ENCODE measurements at places on chromosomes 2 and 18.

- peak; percentile 22 for DNase-seq
These were observed 2113.3 kb upstream of the PIK3C3 start for GRCh38 chr18:39841482-39842365.

GRCh38 chr2:113041871-113042270 lies 10.8 kb downstream of the IL36B start:
- peak; percentile 3 for DNase-seq

- DNase-seq, result no peak
These were observed 6.1 kb upstream of the AMMECR1L start for GRCh38 chr2:127891811-127892210.

GRCh38 chr18:59468821-59469220 lies 109.8 kb upstream of the LMAN1 start:
- no peak for DNase-seq

DNA sequence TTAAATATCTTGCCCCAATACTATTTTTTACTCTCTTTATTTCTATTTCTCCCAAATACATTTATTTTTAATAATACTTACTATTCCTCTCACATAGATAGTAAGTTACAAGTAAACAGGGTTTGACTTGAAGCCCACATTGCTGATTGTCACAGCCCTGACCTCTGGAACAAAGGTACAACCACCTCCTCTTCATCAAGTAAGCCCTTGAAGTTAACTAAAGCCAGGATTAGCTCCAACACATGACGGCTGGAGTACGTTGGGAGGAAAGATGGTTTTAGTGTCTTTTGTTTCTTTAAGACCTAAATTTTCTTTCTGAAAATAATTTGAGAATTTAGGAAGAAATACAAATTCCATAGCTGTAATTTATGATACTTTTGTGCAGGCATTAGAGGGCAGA lies 949 bp downstream of the MYOM1 start:
- no peak for DNase-seq

GRCh38 chr2:48885841-48886240 lies 130.3 kb upstream of the LHCGR start:
- DNase-seq, result no peak

GRCh38 chr2:146123714-146124113 lies 1603.8 kb upstream of the ZEB2 start:
- DNase-seq, result no peak

- no peak for DNase-seq
These were observed 11.7 kb upstream of the CXCR4 start for GRCh38 chr2:136129601-136130000.

DNA sequence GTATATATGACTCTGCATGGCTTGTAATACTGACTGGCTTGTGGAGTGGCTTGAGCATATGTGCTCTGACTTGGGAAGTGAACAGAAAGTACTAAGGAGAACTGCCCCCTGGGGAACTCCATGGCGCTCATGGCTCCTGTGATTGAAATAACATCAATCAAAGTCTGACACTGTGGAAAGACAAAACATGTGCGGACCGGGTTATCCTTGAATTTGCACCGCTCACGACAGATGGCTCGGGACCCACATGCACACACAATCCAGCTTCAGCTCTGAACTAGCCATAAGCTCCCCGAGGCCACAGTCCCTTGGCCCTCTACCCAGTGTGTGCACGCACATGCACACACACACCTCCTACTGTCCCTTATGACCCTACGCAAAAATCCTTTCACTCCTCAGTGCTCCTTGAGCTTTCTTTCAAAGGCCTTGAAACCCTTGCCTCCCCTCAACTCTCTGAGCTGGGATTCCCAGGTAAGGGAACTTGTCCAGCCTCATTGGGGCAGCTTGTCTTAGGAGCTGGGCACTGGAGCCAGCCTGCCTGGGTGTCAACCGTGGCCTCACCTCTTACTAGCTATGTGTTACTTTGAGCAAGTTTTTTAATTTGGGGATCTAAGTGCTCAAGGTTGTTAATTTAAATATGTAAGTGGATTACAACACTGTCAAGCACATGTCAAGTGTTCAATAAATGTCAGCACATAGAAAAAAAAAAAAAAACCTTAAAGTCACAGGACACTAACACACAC lies 43.6 kb downstream of the MRPS5 start:
- no peak for DNase-seq

GRCh38 chr2:160294339-160294803 lies 94.3 kb upstream of the ITGB6 start:
- no peak for DNase-seq

GRCh38 chr2:22020091-22020742 lies 896.4 kb downstream of the TDRD15 start:
- DNase-seq, result no peak

DNA sequence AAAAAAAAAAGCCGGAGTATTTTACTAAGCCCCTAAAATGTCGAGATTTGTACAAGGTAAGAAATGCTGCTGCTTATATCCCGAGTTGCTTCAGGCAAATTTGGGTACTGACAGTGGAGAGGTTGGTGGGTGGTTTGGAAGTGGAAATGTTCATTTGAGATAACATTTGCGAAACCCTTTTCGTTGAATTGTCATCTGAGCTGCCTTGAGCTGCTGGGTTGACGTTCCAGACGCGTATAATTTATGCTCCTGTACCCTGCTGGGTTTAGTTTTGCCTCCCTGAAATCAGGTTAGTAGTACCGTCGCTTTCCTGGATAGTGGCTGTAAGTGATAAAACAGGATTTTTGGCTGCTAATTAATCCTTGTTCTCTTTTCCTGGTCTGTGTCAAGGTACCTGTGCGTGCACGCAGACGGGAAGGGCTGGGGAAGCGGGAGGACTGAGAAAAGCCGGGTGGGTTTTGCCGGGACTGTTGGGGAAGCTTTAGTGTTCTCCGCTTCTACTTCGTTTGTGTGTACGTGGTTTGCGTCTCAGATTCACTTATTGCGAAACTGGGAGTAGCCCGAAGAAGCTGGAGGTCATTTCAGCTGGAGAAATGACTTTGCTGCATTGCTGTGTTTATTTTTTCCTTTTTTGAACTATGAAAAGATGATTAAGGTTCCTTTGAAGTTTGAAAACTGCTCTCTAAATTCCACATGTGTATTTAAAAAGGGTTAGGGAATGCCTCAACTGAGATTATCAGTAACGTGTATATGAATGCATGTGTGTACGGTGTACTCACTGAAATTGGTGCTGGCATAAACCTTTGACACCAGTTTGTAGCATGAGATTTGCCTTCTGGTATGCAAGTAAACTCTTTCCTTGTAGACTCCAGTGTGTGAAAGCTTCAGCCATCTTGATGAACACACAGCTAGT lies 709 bp downstream of the UGP2 start:
- DNase-seq, result peak; percentile 50

DNA sequence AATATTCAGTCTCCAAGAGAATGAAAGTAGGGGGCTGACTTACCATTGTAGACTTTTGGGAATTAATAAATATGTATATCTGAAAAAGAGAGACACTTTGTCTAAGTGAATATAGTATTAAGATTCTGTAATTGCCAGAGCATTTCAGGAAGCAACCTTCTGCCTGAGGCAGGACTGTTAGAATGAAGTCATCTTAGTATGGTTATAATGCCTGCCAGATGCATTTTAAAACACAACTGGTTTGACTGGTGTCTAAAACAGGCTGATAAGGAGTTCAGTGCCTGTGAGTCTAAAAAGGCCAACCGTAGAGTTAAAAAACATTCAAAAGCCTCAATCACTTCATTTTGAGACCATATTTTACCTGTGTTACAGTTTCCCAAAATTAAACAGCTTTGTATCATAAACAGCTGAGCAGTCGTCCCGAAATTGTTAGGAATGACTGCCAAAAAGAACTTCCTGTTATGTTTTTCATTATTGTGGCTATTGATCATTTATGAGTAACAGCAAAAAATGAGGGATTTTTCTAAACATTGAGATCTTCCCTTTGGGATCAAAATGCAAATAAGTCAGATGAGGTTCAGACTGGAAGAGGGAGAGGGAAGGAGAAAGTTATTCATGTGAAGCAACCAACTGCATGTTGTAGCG lies 443.9 kb downstream of the PID1 start:
- DNase-seq, result no peak

DNA sequence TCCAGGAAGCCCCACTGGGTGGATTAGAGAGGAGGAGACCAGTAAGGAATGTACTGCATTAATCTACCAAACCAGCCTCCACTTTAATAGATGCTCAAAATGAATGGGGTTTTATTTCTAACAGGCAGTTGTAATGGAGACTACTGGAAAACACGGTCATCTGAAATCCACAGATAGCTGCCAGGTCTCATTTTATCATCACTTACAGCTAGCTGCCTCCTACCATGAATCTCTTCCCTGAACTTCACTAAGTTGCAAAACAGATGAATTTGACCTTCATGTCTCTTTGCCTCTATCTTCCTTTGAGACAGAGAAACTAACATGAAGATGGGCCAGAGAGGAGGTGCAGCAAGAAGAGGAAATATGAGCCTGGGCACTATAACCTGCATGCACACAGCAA lies 21.9 kb downstream of the ZBTB7C start:
- DNase-seq, result no peak

GRCh38 chr2:102848366-102848839 lies 86.6 kb downstream of the TMEM182 start:
- peak; percentile 88 for DNase-seq

- DNase-seq, result peak; percentile 36
These were observed 88.0 kb downstream of the COMMD1 start for GRCh38 chr2:61993422-61994024.

DNA sequence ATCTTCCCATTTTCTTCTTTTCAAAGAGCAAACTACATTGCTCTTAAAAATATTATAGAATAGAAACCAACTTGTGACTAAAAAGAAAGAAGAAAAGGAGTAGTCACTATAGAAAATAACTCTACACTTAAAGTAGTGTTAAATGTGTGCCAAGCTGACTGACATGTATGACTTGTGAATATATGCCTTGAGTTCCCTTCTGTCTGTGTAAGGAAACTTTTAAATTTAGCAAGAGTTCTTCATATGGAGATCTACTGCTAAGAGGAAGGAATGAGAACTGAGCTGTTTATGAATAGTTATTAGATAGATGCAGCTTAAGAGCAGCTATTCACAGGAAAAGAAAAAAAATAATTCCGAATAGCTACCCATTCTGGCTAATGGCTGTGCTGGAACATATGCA lies 1221.7 kb upstream of the ZEB2 start:
- no peak for DNase-seq

GRCh38 chr2:158507679-158508078 lies 50.9 kb downstream of the PKP4 start:
- DNase-seq, result no peak

DNA sequence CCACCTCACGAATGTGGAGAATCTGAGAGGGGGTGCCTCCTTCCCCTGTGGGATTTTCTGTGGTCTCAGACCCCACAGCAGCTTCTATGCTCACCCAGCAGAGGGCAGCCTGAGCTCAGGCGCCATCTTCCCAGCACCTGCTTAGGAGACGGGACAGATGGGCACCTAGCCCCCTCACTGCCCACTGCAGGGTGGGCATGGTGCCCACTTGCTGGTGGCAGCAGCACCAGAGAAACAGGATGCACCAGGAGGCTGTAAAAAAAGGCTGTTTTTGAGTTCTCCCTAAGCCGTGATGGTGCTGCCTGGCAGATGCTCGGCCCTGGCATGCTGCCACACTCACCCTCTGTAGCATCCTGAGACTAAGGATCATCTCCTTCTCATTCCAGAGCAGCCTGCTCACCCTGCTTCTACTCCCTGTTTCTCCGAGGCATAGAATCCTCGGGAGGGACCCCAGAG lies 19.1 kb upstream of the SLC20A1 start:
- no peak for DNase-seq

GRCh38 chr2:46655551-46656436 lies 176.4 kb downstream of the TMEM247 start:
- no peak for DNase-seq

- no peak for DNase-seq
These were observed 21.0 kb downstream of the PAX8 start for GRCh38 chr2:113257516-113258264.

DNA sequence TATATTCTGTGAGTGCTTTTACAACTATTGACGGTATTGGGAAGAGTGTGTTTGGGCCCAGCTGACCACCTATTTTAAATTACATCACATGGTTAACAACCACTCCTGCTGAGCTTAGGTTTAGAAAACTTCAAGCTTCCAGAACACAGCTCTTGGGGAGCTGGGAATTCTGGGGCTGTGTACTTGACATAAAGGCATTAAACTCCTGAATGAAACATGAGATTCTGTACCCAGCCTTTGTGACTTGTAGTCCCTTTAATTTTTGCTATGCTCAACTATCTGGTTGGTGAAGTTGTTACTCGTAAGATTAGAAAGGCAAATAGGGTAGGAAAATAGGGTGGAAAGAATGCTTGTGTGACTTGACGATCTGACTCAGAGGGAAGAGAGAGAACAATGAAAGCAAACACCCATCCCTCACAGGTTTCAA lies 66.9 kb downstream of the LTBP1 start:
- DNase-seq, result peak; percentile 71

DNA sequence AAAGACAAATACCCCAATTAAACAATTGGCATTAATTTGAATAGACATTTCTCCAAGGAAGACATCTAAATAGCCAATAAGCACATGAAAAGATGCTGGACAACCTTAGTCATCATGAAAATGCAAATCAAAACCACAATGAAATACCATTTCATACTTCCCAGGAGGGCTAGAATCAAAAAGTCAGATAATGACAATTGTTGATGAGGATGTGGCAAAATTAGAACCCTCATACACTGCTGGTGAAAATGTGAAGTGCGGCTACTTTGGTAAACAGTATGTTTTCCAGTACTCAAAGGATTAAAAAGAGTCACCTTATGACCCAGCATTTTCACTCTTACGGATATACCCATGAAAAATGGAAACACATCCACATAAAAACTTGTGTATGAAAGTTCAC lies 91.6 kb downstream of the FIGN start:
- DNase-seq, result no peak

DNA sequence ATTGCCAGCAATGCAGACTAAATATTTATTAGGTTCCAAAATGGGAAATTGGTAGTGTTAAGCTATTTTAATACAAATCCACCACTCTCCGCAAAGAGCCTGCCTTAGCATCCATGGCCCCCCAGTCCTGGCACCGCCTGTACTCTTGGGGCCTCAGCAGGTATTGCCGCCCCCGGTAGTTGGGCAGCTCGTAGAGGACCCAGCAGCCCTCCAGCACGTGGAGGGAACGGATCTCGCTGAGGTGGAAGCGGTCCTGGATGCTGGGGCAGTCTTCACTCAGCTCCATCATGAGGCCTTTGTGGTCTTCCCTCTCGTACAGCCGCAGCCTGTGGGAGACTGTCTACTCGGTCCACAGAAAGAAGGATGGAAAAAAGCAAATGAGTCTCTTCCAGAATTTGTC lies 1.5 kb downstream of the CRYGC start:
- no peak for DNase-seq
